ENCODE measurements at places on chromosomes 2 and 18.

GRCh38 chr18:8750954-8751415 is 45.6 kb downstream of the MTCL1 start:
- DNase-seq, result no peak

DNA sequence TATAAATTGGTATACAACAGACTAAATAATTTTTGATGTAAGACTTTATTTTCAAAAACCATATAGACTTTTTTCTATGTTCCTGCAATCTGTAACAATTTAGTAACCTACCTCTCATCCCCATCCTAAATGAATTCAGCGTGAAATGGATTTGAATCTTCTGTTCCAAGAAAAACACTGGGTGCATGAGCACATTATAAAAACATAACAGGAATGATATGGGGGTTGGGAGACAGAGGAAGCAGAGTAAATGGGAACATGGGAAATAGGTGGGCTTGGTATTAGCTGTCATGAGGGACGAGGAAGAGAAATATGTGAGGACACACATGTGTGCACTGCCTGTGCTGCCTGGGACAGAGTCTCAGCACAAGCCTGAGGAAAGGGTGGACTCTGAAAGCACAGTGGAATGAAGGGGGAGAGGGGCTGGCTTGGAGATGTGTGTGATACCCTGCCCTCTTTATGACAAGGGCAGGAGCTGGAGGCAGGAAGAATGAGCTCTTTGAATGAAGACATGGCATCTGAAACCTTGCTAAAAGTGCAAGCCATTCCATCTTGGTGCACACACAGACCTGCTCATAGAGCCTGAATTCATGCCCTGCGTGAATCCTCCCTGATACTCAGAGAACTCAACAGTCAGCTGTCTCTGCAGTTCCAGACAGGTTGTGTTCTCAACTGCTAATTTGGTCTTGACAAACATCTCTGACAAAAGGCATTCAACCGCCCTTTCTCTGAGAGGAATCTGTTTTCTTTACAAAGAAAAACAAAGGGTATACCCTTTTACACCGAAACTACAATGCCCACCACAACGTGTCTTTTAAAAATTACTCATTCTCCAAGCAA is 66.6 kb downstream of the EPB41L3 start:
- no peak for DNase-seq

- DNase-seq, result peak; percentile 14
Measured at GRCh38 chr18:58091099-58091611, 47.1 kb downstream of the NEDD4L start.

DNA sequence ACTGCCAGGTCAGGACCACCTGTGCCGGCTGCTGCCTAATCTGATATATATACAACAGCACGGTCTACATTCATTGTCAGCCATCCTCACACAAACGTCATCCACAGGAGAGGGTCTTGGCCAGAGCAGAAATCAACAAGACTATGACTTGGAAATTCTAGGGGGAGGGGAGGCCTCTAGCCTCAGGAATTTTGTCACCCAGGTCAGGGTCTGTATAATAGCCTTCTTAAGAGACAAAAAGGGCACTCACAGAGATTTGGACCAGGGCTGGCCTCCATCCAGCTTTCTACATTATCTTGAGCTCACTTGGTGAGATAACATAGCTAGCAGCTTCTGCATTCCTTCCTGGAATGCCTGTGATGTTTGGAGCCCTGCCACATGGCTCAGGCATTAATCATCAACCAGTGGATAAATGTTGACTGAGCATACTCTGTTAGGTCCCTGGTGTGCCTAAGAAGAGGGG is 50.4 kb upstream of the CTIF start:
- peak; percentile 40 for DNase-seq

- peak; percentile 80 for DNase-seq
Measured at GRCh38 chr2:69616755-69617154, 26.8 kb downstream of the AAK1 start.

All from SW480 (cell line).